ENCODE measurements at places on chromosomes 12 and 14.

DNA sequence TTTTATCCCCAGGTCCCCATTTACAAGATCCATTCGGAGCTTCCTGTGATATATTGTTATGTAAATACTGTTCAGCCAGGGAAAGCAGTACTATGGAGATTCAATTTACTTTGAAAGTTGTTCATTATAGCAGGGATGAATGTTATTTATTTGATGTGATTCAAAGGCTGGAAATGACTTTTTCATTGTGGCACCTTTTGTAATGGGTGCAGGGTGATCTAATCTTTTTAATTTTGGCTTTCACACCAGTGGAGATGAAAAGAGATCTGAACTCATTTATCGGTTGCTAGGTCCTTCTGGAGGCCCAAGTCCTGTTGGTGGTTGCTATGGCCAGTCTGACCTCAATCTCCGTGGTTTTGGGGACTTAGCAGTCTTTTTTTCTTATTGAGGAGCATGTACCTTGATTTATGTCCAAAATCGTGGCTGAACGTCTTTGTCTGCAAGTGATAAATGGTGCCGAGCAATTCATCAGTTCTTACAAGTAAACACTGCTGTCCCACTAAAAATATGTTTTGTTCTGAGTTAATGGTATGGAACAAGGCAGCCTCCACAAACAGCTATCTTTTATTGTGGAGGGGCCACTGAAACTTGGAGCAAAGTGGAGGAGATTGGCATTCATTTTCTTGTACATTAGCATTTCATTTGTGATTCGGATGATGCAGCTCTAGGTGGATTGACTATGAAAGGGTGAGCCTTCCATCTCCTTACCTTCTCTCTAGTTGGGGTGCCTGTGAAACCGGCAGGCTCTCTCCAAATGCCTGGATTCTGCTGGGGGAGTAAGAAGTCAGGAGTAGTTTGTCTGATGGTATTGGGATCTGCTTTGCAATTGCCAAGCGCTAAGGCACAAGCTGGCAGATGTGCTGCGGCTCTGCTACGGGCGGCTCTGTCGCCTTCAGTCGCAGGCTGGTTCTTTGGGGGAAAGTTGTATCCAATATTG lies 2.0 kb downstream of the RMST start:
- peak; percentile 69 for DNase-seq

DNA sequence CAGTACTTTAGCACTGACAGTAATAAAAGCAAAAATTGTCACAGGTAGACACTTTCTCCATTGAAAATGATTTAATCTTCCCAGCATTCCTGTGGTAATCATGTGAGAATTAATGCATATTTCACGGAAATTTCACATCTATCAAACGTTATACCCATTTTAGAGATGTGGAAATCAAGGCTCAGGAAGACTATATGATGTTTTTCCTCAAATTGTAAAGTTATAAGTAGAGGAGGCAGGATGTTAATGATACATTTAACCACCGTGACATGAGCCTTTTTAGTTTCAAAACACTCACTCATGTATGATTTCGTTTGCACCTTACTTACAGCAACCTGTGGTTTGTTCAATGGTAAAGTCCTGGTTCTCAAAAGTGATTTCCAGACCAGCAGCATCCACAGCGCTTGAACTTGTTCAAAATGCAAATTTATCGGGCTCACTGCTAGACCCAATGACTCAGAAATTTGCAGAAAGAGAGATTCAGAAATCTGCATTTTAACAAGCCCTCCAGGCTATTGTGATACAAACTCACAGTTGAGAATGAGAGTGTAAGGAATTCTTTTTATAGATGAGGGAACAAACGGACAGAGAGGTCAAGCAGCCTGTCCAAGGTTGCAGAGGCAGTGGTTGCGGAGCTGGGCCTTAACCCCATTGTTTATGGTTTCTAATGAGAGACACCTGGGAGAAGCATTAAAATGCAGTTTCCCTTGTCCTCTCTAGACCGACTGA lies 654.8 kb upstream of the TBX3 start:
- no peak for DNase-seq

DNA sequence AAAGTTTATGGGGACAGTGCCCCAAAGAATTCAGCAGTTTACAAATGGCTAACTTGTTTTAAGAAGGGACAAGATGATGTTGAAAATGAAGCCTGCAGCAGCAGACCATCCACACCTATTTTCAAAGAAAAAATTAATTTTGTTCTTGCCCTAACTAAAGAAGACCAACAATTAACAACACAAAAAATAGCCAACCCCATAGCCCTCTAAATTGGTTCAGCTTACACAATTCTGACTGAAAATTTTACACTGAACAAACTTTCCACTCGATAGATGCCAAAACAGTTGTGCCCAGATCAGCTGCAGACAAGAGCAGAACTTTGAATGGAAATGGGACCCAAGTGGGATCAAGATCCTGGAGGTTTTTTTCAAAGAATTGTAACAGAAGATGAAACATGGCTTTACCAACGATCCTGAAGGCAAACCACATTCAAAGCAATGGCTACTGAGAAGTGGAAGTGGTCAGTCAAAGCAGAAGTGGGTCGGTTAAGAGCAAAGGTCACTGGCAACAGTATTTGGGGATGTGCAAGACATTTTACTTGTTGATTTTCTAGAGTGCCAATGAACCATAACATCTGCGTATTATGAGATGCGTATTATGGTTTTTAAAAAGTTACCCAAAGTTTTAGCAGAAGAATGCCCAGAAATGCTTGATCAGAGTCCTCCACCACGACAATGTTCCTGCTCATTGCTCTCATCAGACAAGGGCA lies 30.0 kb downstream of the SLC39A9 start:
- DNase-seq: no peak

DNA sequence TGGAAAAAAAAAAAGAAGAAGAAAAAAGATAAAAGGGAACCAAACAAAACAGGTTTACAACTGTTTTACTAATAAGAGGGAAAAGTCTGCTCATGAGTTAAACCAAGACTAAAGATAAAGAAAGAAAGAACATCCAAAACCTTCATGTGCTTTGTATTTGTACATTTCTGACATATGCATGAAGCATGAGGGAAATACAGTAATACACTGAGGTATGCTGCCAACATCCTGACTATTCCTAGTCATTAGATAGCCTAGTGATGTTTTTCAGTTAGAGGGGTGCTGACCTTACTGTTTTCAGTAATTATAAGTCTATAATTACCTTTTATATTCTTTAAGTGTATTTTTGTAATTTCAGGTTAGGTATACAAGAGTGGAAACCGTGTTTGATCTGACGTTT lies 793.3 kb downstream of the DIO2 start:
- no peak for DNase-seq

DNA sequence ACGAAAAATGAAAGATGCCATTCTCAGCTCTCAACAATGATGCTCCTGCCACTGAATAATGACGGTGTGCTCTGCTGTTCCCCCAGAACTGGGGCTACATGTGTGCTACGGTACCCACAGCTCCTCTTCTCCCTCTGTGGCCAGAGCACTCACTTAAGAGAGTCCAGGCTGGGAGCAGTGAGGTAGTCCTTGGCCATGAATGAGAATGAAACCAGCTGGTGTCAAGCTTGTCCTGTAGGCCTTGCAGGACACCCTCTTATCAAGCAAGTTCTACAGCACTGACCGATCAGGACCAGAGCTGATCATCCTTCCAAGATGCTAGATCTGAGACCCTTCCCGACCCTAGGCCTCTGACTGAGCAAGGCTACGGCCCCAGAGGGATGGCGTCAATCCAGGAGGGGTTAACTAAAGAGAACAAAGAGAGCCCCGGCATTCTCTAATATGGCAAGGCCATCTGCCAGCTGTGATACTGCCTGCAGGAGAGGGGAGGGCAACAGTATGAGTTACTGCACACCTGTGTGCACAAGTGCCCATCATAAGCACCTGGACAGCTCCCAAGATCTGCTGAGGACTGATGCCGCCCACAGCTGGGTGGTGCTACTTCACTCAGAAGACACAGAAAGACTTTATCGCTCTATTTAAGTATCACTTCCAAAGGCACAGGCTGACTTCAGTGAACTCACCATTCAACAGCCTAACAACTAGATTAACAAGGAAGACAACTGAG lies 30.5 kb downstream of the APPL2 start:
- DNase-seq: peak; percentile 94

GRCh38 chr14:61090432-61091216 lies 109.6 kb downstream of the SLC38A6 start:
- no peak for DNase-seq

GRCh38 chr12:42473130-42473529 lies 116.4 kb downstream of the PRICKLE1 start:
- no peak for DNase-seq

GRCh38 chr14:24693353-24693737 lies 59.4 kb upstream of the GZMB start:
- DNase-seq: no peak

GRCh38 chr12:74551291-74551690 lies 13.7 kb downstream of the ATXN7L3B start:
- no peak for DNase-seq

DNA sequence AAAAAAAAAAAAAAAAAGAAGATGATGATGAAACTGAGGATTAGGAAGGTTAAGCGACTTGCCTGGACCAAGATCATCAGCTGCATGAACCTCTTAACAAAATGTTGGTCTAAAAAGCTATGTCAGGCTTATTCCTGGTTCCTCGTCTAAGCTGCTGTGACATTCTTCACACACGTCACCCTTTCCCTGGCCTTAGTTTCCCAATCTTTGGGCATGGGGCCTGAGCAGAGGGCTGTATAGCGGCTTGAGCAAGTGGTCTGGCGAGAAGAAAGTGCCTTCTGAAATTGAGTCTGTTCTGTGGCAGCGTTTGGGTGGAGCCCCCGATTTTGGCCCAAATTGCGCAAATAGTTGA lies 58.7 kb upstream of the CCND2 start:
- DNase-seq: no peak

DNA sequence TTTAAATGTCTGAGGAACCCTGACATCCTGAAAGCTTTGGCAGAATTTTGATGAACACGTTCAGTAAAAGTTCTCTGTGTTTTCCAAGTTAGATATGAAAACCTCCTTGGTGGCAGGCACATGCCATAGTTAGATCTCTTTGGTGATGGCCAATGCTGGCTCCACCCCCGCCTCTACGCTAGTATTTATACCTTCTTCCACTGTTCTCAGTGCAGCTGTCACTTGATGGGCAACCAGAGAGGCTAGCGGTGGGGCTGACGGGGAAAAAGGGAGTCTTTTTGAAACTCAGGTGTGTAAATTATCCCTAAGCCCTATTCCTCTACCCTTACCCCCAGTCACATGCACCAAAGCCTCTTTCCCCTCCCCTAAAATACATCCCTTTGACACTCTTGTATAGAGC lies 32.1 kb downstream of the PPP1R36 start:
- DNase-seq: no peak

DNA sequence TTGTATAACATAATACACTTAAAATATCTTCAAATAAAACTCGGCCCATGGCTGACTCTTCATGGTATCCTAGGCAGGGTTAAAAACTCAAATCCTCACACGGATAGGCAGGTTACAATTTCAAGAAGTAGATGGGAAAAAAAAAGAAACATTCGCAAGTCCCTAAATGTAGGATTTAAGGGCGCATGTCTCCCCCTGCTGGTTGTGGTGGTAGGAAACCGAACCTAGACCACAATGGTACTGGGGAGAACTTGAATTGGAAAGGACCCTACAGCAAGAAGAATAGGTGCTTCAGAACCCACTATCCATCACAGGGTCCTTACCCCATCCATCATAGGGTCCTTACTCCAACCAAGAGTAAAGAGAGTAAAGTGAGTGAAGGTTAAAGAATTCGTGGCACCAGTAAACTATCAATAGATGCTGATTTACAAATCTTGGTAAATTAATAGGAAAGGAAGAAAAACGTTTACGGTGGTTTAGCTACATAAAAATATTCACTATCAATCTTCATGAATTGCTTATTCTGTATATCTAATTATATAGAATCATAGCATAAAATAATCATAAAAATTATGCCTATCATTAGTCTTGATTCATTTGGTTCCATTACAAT lies 3.3 kb upstream of the CIPC start:
- DNase-seq: peak; percentile 70

All from DMS79 (cell line).